ENCODE measurements at places on chromosomes 2 and 18. TPM values are rescaled to one million over a fixed set of nuclear protein-coding genes. Genes with fewer than 3 reads are reported as not detected.

- H3K27me3 ChIP-seq, result no peaks in the 10 kb centered on the region
- H3K4me3 ChIP-seq, result no peak overlapping the region
- DNase-seq, result no peak
- peak overlapping the region; percentile 75 for H3K27ac ChIP-seq
- H3K36me3 ChIP-seq, result no peaks in the 10 kb centered on the region
These were observed 74.9 kb upstream of the TFCP2L1 start for GRCh38 chr2:121359716-121360565.

Gene REG1B
- total RNA-seq, result not detected

DNA sequence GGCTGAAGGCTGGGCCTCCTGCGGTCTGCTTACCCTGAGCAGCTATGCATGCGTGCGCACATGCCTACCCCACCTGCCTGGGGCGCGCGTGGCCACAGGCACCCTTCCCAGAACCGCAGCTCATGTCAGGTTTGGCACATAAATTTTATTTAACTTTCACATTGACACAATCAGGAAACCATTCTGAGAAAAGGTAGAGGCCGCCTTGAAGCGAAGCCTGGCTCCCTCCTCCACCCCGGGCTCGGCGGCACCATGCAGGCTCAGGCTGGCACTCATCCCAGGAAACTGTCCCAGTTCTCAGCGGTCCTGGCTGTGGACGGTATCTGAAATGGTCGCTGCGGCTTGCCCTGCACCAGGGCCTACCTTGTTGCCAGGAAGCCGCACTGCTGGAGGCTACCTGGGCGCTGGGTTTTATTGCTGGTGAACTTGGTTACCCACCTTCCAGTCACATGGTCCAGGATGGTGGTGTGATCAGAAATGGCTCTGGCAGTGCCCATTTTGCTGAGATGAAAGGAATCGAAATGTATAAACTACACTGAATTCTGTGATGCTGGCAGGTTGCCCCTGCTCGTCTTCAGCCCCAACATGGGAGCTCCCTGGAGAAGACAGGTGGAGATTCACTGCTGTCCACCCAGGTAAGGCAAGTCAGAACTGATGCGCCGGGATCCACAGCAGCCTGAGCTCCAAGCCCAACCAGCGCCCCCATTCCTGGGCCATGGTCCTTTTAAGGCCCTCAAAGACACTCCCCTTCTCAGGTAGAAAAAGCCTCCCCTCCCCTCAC is 25.5 kb downstream of the CHST10 start:
- DNase-seq, result no peak
- no peak overlapping the region for H3K27ac ChIP-seq
- H3K36me3 ChIP-seq, result no peaks in the 10 kb centered on the region
- H3K4me3 ChIP-seq, result no peak overlapping the region
- no peaks in the 10 kb centered on the region for H3K27me3 ChIP-seq
- H3K4me1 ChIP-seq, result no peaks in the 10 kb centered on the region

- no peak overlapping the region for H3K4me3 ChIP-seq
- no peak overlapping the region for H3K27ac ChIP-seq
- H3K36me3 ChIP-seq, result no peaks in the 10 kb centered on the region
- DNase-seq, result peak; percentile 19
These were observed 41.4 kb downstream of the STEAP3 start for GRCh38 chr2:119264781-119265692.

- H3K27ac ChIP-seq, result no peak overlapping the region
- no peak overlapping the region for H3K4me3 ChIP-seq
- no peak for DNase-seq
- H3K4me1 ChIP-seq, result no peaks in the 10 kb centered on the region
These were observed 273.6 kb downstream of the SRBD1 start for GRCh38 chr2:45337481-45337880.

- H3K27me3 ChIP-seq, result peaks cover 9% of the 10 kb centered on the region
- no peak overlapping the region for H3K4me3 ChIP-seq
- H3K36me3 ChIP-seq, result no peaks in the 10 kb centered on the region
- no peak overlapping the region for H3K27ac ChIP-seq
These were observed 3.7 kb downstream of the ALPG start for GRCh38 chr2:232410238-232410900.

Gene MC4R
- total RNA-seq, result not detected

- no peaks in the 10 kb centered on the region for H3K4me1 ChIP-seq
- no peak overlapping the region for H3K4me3 ChIP-seq
- DNase-seq, result peak; percentile 63
- no peaks in the 10 kb centered on the region for H3K27me3 ChIP-seq
These were observed 51.9 kb downstream of the SLC4A1AP start for GRCh38 chr2:27715318-27716210.

DNA sequence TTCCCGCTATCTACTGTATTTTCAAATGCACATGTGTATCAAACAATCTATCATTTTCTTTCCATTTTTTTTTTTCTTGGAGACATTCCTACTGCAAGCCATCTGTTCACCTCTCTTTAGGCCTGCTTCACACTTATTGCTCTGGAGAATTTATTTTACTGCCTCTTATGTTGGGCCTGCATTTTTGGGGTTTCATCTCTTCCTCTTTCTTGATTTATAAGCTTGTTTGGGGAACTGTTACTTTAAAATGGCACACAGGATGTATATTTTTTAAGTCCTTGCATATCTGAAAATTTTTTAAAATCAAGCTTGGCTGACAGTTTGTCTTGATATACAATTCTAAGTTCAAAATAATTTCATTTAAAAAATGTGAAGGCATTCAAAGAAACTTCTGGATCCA is 3.5 kb upstream of the RAB27B start:
- DNase-seq, result no peak
- H3K4me1 ChIP-seq, result peaks cover 10% of the 10 kb centered on the region
- H3K36me3 ChIP-seq, result no peaks in the 10 kb centered on the region
- no peak overlapping the region for H3K4me3 ChIP-seq
- H3K27me3 ChIP-seq, result no peaks in the 10 kb centered on the region

DNA sequence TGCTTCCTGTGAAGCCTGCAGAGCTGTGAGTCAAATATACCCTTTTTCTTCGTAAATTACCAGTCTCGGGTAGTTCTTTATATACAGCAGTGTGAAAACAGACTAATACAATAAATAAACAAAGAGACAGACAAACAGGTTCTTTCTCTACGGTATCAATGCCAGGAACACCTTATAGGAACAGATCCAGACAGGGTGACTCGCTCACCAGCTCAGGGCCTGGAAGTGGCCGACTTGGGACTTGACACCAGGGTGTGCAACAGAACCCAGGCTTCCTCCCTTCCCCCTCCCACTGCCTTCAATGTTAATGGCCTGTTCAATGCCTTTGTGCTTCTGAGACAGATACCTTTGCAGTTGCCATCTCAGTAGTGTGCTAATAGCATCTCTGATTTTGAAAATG is 309.5 kb downstream of the ALK start:
- DNase-seq, result no peak
- H3K27ac ChIP-seq, result no peak overlapping the region
- no peaks in the 10 kb centered on the region for H3K4me1 ChIP-seq

DNA sequence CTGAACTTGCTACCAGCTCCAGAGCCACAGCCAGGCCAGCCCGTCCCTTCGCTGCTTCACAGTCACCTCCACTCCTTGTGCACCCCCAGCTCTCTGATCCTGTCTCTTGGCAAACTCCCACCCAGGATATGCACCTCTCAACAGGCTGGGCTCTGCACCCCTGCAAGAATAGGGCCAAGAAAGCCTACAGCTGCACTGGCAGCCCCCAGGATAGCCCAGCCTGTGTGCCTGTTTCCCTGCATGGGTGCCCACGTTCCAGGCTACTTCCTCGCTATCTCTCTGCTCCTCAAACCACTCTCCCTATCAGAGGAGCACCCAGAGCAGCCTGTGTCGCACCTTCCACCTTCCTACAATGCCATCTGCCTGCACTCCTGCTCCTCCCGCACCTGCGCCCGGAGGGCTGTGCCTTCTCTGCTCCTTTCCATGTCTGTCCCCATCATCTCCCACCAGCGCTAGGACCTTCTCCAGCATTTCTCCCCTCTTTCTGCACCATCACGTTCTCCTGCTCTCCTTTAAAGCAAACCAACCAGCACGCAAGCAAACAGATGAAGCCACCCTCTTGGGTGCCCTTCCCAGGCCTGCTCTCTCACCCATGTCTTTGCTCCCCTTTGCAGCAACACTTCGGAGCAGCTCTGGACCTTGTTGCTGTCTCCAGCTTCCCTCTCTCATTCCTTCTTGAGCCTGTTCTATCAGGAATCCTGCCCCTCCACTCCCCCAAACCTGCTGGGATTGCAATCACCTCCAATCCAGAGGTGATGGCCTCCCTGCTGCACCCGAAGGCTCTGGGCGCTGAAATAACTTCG is 313.2 kb upstream of the HS6ST1 start:
- H3K27ac ChIP-seq, result no peak overlapping the region
- no peak overlapping the region for H3K4me3 ChIP-seq
- no peaks in the 10 kb centered on the region for H3K27me3 ChIP-seq
- no peaks in the 10 kb centered on the region for H3K4me1 ChIP-seq

Gene UGT1A9
- not detected for total RNA-seq

GRCh38 chr2:34997779-34998178 is 1357.8 kb upstream of the CRIM1 start:
- H3K27me3 ChIP-seq, result no peaks in the 10 kb centered on the region
- no peak overlapping the region for H3K27ac ChIP-seq
- H3K4me3 ChIP-seq, result no peak overlapping the region
- H3K4me1 ChIP-seq, result no peaks in the 10 kb centered on the region
- H3K36me3 ChIP-seq, result no peaks in the 10 kb centered on the region

DNA sequence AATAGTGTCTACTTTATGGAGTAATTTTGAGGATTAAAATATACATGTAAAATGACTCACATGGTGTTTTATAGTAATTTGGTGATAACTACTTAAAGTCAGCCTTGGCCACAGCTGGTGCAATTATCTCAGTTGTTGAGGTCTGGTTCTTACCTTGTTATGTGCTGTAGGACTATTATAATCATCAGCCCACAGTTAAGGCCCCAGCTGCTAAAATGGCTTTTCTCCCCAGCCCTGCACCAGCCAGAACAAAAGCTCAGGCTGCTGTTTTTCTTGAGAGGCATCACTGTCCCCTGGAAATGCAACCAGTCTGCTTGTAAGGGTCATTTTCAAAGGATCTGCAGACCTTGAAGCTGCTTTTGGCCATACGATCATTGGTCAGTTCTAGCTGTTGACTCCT is 283.3 kb upstream of the THUMPD2 start:
- DNase-seq, result no peak
- no peaks in the 10 kb centered on the region for H3K36me3 ChIP-seq
- no peaks in the 10 kb centered on the region for H3K27me3 ChIP-seq
- H3K4me1 ChIP-seq, result no peaks in the 10 kb centered on the region
- H3K27ac ChIP-seq, result no peak overlapping the region

DNA sequence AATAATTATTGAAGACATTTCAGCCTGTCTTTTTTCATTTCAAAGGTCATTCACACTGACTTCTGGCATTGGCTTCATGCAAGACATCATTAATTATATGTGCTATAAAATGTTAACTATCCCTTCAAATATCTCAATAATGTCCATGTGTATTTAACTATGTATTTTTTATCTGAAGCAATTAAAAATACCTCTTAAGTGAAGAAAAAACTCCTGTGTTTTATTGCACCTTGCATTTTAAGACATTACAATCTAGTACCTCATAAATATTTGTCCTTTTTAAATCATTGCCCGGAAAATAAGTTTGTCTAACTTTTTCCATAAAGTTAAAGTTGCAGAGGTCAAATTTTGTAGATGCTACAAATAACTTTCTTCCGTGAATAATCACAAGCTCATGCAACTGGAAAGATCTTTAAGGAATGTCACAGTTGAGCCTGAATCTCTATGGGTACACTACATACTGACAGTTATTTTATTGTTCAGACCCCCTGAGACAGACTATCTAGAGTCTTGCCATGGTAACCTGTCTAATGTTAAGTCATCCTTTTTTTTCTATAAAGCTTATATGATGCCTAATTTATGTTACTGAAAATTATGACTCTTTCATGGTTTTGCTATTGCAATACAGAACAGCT is 38.4 kb upstream of the COBLL1 start:
- no peak overlapping the region for H3K27ac ChIP-seq
- no peak overlapping the region for H3K4me3 ChIP-seq
- no peaks in the 10 kb centered on the region for H3K4me1 ChIP-seq
- no peaks in the 10 kb centered on the region for H3K36me3 ChIP-seq
- no peak for DNase-seq
- H3K27me3 ChIP-seq, result no peaks in the 10 kb centered on the region

DNA sequence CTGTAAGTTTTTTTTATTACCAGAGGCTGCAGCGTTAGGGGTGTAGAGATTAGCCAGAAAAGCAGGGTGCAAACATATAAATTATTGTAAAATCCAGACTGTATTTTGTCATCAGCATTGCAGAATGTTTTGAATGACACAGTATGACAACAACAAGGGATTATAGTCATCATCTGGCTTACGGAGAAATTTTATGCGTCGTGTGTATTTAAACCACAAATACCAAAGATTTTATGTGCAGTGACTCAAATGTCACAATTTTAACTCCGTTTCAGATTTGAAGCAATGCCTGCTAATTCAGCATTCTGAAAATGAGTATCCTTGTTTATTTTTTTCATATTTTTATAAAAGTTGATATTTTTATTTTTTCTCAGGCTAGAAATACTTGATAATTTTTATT is 19.4 kb upstream of the TMX3 start:
- no peaks in the 10 kb centered on the region for H3K4me1 ChIP-seq
- no peaks in the 10 kb centered on the region for H3K27me3 ChIP-seq
- H3K36me3 ChIP-seq, result no peaks in the 10 kb centered on the region
- DNase-seq, result no peak
- no peak overlapping the region for H3K27ac ChIP-seq

DNA sequence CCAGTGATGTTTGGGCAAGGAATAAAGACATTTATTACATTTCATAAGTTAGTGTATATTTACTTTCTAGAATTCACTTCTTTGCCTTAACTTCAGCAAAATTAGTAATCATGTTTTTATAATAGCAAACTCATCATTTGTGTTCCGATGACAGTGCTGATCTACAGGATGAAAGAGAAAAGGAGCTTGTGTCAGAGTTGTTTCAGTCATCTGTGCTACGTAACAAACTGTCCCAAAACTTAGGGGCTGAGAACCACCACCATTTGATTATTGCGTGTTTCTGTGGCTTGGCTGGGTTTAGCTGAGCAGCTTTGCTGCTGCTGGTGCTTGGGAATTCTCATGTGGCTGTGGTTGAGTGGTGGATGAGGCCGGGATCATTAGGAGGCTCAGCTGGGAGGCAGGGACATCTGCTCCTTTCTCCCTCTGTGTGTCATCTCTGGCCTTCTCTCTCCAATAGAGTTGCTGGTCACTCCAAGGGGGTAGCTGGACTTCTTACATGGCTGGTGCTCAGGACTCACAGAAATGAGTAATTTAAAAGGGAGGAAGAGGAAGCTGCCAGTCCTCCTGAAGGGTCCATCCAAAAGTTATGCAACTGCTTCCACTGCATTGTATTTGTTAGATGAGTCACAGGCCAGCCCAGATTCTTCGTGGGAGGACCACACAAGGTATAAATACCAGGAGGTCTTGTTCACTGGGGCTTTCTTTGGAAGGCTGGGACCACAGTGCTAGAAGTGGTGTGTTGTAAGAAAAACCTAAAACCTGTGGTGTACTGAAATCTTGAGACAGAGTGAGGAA is 43.4 kb upstream of the HAAO start:
- H3K4me1 ChIP-seq, result no peaks in the 10 kb centered on the region
- no peaks in the 10 kb centered on the region for H3K36me3 ChIP-seq
- DNase-seq, result no peak
- no peak overlapping the region for H3K4me3 ChIP-seq

Gene CD8B2
- not detected for total RNA-seq

Gene ACMSD
- 0.12 TPM for total RNA-seq

- H3K27ac ChIP-seq, result no peak overlapping the region
- H3K36me3 ChIP-seq, result peaks cover 3% of the 10 kb centered on the region
- H3K4me1 ChIP-seq, result peaks cover 8% of the 10 kb centered on the region
- no peak overlapping the region for H3K4me3 ChIP-seq
These were observed 79.7 kb downstream of the PRKCE start for GRCh38 chr2:45731141-45731540.
